ENCODE measurements at places on chromosomes 7 and 10.

DNA sequence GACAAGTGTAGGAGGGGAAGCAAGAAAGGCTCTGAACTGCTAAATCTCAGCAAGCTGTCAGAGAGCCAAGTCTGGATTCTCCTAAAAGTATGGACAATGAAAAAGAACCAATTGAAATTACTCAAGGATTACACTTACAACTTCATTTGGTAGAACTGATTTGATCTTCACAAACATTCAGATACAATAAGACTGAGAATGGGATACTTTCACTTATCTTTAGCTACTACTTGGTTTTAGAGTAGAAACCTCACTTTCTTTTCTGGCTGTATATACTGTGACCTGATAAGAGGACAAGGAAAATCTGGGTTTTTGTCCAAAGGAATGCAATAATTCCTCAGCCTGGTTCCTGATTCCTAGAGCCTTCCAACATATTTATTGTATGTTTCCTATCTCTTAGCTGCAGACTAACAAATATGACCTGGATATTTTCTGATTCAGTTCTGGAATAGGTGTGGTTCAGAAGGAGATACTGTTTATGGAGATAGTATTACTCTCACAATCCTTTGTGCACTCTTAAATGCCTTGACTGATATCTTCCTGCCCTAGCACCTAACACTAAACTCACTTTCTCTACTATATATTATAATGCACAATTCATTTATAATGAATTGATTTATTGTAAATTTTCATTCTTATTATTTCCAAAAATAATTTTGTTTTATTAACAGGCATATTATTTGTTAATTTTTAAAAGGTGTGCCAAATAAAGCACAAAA lies 7.3 kb downstream of the SEMA3A start:
- no peak for DNase-seq

DNA sequence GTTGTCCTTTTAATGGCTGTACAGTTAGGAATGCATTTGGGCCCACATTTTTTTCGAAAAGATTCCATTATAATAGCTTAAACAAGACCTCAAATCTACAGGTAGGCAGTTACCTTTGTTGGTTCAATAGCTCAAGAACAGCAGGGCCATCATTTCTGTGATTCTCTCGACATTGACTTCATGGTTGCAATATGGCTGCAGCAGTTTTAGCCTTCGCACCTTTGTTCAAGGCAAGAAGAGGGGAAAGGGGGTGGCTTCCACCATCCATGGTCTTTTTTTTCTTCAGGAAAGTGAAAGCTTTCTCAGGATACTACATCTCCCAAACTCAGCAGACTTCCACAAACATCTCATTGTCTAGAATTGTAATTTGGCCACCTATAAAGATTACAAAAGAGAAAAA lies 2.2 kb upstream of the KBTBD2 start:
- no peak for DNase-seq

DNA sequence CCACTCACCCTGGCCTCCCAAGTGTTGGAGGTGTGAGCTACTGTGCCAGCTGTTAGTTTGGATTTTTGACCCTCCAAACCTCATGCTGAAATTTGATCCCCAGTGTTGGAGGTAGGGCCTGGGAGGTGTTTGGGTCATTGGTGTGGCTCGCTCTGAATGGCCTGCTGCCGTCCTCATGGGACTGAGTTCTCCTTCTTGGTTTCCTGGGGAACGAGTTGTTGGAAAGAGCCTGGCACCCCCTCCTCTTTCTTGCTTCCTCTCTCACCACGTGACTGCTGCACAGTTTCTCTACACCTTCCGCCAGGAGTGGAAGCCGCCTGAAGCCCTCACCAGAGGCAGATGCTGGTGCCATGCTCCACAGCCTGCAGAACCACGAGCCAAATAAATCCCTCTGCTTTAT lies 253.5 kb downstream of the PHTF2 start:
- no peak for DNase-seq

DNA sequence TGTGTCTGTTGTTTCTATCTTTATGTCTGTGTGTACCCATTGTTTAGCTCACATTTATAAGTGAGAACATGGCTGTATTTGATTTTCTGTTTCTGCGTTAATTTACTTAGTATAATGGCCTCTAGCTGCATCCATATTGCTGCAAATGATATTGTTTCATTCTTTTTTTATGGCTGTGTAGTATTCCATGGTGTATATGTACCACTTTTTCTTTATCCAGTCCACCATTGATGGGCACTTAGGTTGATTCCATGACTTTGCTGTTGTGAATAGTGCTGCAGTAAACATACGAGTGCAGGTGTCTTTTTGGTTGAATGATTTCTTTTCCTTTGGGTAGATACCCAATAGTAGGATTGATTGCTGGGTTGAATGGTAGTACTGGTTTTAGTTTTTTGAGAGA lies 48.2 kb downstream of the ZNRF2 start:
- no peak for DNase-seq

GRCh38 chr7:51126324-51126723 lies 190.3 kb downstream of the COBL start:
- no peak for DNase-seq

GRCh38 chr7:70573071-70573661 lies 558.8 kb upstream of the GALNT17 start:
- DNase-seq, result no peak

- DNase-seq, result no peak
Measured at GRCh38 chr7:154566877-154567276, 436.0 kb downstream of the PAXIP1 start.

DNA sequence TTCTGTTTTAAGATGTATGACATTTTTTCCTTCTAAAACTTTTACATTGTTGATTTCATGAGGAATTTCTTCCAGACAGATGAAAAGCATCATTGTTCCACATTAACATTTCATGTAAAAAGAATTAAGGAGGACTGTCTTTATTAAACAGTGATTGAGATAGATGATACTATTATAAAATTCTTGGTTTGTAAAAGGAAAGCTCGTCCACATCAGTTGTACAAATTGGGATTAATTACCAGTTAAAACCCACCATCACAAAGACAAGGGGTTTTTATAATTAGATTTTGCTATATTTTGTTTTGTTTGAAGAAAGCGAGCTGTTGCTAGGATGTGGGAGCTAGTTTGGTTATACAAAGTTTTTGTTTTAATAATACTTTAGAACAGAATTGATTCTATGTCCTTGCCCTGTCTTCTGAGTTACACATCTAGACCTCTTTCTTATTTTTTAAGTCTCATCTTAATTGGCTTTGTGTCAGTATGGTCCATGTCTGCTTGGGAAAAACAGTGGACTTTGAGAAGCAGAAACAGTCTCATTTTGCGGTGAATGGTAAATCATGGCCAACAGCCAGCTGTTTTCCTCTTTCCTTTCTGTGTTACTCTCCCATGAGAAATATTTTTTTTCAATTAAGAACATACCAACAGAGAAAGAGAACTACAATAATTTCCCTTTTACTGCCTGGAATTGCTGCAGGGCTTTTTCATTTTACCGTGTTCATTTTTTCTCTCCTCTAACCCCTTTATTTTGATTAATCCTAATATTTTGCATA lies 3.2 kb downstream of the TES start:
- DNase-seq, result no peak

DNA sequence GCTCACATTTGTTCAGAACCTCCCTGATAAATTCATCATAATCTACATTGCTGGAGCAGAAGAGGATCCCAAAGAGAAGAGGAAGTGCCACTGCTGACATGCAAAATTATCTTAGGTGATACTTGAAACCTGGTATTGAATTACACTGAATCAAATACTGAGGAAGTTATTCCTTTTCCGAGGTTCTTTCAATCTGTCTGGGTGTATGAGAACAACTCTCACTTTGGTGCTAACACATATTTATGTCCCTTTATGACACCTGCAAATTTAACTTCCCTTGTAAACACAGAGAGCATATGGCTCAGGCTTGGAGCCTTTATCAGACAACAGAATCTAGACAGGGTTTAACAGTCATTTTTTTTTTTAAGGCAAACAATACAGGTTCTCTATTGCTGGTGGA lies 131.4 kb downstream of the SRPK2 start:
- DNase-seq, result no peak

DNA sequence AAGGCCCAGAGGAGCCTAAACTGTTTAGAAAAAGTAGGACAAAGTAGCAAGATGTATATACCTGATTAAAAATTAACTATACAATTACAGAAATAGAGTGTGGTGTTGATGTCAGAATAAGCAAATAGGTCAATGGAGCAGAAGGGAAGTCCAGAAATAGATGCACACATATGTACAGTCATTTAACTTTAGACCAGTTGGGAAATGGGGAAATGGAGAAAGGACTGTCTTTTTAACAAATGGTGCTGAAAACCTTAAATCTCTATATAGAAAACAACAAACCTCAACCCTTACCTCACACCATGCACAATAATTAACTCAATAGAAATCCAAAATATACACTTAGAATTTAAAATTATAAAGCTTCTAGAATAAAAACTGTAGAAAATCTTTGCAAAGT lies 72.2 kb downstream of the CH25H start:
- no peak for DNase-seq

GRCh38 chr10:64093946-64094535 lies 572.8 kb downstream of the REEP3 start:
- DNase-seq, result no peak

GRCh38 chr7:20219446-20220292 lies 2.5 kb upstream of the MACC1 start:
- peak; percentile 65 for DNase-seq

DNA sequence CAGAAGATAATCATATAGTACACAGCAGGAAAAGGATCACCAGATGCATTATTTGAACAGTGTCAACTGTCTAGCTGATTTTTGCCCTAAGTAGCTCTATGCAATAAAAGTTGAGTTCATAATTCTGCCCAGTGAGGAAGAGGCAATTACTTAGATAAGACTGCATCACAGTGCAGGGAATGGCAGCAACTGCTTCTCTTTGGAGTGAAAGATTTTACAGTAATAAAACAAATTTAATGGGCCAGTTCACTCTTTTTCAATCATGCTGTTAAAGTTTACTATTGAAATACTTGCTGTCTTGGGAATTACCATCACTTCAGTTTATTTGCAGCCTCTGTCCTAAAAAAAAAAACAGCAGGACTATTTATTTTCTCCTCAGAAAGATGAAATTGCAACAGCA lies 907.9 kb downstream of the ANKRD7 start:
- no peak for DNase-seq

DNA sequence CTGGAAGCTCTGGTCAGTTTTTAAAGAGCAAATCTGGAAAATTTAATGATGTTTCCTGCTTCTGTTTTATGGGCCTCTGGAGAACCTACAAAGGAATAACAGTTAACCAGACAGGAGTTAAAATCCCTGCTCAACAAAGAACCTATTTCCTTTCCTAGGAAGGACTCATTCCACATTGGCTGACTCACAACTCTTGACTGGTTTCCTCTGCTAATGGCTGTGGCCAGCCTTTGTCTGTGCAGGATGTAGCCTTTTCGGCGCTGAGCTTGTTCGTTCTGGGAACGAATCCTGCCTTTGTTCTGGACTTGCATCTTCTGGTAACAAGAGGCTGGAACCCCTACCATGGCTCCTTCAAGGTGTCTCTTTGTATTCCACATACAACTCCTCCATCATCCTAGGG lies 112.8 kb upstream of the PDCD4 start:
- no peak for DNase-seq
